Activated T-cell treated with anti-CD3 and anti-CD28 coated beads, Interleukin-2, amount 50 U/mL, for 72 hours (primary cell): ENCODE measurements at places on chromosomes 6 and 20.

GRCh38 chr6:145155411-145155810 is 579.9 kb downstream of the EPM2A start:
- DNase-seq, result no peak

GRCh38 chr6:111761783-111762312 is 111.4 kb downstream of the FYN start:
- peak; percentile 53 for DNase-seq

- peak; percentile 72 for DNase-seq
Measured at GRCh38 chr6:169990095-169991030, 238.9 kb downstream of the ERMARD start.

DNA sequence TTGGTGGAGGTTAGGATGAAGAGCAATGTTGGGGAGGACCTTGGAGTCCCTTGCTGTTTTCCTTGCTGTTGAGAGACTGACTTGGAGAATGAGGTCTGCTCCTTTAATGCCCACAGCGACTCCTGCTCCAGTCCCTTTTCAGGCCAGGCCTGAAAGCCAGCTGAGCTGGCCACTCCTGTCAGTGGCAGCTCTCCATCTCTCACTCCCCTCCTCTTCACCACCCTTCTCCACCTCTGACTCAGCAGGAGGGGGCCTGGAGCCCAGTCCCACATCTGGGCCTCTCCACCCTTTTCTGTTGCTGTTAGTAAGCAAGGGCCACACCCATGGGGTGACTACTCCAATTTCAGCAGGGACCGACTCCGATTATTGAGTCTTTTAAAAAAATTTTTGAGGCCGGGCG is 2.2 kb downstream of the SNX21 start:
- no peak for DNase-seq

DNA sequence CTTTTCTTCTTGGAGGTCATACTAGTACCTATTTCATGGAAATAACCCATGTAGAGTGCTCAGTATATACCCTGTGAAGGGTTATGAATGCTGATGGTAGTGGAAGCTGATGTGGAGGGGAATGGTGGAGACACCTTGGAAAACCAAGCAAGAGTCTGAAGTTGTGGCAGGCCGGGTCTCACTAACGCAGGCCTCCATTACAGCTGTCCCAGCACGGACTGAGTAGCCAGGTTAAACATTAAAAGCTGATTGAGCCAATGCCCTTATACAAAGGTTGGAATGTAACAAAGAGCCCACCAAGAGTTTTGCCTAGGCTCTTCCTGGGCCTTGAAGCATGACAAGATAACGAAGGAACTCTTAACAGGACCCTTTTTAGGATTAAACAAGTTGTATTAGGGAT is 2.1 kb upstream of the PCMTD2 start:
- no peak for DNase-seq

DNA sequence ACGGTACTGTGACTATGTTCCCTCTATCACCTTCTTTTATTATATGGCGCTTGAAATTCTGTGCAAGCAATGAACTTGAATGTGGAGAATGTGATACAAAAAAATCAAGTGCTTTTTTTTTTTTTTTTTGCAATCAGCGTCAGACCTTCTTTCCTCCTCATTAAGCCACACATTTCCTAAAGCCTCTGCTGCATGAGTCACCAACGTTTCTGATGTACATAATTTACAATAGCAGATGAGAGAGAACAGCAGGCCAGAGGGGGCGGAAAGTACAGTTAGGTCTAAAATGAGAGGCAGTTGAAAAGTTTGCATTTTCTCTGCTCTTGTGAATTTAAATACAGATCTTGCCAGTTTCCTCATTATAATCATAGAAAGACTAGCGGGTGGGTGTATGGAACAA is 114.6 kb upstream of the RIPOR2 start:
- DNase-seq, result peak; percentile 69

DNA sequence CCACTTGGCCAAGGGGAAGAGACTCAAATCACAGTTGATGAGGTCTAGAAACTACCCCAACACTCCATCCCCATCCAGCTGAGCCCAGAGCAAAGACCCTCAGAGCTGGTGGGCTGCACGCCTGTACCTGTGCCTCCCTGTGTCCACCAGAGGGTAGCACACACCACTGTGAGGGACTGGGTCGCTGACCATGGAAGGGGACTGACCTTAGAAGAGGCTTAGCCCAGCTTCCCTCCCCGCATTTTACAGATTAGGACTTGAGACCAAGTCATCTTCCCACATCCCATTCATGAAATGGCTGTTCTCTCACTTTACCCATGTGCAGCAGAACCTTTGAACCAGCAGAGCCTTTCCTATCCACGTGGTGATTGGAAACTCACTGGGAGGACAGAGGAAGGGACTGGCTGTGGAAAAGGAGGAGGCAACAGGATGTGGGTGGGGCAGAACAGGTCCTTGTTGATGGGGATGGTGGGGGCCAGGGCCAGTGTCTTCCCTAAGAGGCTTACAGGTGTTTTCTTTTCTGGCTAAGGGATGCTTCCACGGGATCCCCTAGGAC is 44.3 kb downstream of the CPXM1 start:
- no peak for DNase-seq

DNA sequence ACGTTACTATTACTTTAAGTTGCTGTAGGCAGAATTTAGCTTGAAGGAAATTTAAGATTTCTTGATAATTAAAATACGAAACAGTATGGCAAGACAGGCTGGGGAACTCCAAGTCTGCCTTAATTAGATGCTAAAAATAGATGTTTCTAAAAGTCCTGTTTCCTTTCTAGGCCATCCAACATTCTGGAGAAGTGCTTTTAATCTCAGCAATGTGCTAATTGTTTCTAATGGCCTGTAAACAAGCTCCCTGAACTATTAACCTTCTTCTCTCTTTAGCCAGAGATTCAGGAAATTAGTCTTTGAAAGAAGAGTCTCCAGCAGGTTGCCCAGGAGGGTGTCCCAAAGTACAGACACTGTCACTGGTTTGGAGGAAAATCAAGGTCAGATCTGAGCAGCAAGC is 677.3 kb upstream of the AGPAT4 start:
- DNase-seq, result no peak

- DNase-seq, result peak; percentile 51
Measured at GRCh38 chr6:41958022-41958856, 16.6 kb upstream of the CCND3 start.

- no peak for DNase-seq
Measured at GRCh38 chr6:116557893-116558292, 4.3 kb downstream of the CALHM4 start.

DNA sequence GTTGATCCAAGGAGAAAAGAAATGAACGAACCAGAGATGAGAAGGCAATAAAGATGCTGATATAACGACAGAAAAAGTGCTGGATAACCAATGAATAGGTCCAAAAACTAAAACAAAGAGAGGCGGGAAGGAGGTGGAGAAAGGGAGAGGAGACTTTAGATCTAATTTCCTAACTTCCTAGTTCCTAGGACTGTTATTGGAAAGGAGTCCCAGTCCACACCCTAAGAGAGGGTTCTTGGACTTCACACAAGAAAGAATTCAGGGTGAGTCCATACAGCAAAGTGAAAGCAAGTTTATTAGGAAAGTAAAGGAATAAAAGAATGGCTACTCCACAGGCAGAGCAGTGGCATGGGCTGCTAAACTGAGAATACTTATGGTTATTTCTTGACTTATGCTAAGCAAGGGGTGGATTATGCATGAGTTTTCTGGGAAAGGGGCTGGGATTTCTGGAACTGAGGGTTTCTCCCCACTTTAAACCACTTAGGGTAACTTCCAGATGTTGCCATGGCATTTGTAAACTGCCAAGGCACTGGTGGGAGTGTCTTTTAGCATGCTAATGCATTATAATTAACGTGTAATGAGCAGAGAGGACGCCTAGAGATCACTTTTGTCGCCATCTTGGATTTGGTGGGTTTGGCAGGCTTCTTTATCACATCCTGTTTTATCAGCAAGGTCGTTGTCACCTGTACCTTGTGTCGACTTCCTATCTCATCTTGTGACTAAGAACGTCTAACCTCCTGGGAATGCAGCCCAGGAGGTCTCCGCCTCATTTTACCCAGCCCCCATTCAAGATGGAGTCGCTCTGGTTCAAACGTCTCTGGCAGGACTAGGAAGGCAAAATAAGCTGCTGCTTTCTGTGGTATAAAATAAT is 60.9 kb upstream of the RBM24 start:
- DNase-seq, result no peak

- no peak for DNase-seq
Measured at GRCh38 chr20:58718729-58719128, 26.1 kb downstream of the NPEPL1 start.

- DNase-seq, result no peak
Measured at GRCh38 chr6:8750627-8751026, 315.3 kb upstream of the SLC35B3 start.

- DNase-seq, result no peak
Measured at GRCh38 chr6:128278836-128279235, 241.6 kb downstream of the PTPRK start.

DNA sequence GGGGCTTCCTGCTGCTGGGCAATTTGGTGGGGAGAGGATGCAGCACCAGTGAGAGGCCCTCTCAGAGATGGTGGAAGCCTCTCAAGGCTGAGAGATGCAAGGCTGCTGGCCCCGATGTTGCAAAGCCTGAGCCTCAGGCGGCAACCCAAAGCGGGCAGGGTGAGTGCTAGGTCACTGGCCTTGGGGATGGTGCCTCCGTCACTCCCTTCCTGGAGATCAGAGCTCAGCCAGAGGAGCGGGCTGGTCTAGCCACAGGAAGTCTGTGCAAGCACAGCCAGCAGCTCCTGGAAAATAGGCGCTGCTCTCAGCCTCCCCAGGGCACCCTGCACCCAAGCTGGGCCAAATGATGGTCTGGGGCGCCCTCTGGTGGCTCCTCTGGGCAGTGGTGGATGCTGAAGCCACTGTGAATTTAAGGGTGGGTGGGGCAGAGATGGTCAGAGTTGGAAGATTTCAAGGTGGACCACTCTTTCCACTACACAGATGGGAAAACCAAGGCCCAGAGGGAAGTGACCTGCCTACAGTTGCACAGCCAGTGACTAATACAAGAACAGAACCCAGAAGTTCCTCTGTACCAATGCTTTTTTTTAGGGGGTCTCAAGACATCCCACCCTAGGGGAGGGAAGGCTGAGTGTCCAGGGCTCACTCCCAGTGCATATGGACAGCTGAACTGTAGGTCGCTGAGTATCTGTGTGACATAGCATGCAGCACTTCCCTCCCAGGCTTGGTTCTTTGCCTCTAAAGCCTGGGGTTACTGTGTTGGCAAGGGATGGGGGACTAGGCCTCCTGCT is 20.8 kb downstream of the C20orf203 start:
- DNase-seq, result peak; percentile 83

- no peak for DNase-seq
Measured at GRCh38 chr6:35519313-35520015, 6.8 kb upstream of the TULP1 start.

GRCh38 chr6:145544514-145544913 is 190.8 kb downstream of the EPM2A start:
- no peak for DNase-seq
